NCI-H2081 (cell line): ENCODE measurements at places on chromosomes 5 and 9.

DNA sequence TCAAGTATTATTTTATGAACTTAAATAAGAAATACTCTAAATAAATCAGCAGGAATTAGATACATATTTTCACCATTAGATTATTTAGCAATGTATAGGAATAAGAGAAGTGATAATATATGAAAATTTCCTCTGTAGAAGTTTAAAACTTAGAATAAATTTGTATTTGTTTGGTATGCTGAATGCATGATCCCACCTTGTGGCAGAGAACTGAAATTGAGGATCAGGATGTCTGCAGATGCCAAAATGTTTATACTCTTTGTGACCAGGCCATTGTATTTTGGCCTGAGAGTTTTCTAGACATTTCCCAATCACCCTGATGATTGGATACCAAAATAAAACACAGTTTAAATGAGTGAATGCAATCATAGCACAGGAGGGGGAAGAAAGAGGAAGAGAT lies 6.3 kb downstream of the TYRP1 start:
- no peak for DNase-seq

DNA sequence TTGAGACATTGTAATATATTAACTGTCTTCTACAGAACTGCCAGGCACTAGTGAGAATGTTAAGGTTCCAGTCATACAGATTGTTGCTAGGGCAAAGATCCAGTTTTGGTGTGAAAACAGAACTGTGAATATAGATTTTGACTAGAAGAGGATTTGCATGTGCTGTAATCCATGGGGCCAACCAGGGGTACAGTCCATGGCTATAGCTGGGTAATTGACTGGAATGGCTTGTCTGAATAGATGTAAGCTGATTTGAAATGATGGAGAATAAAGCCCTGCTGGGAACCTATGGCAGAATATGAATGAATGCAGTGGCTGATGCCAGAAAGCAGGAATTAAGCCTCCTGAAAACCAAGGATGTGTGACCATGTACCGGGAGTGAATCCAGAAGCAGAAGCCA lies 748.5 kb upstream of the CDH10 start:
- DNase-seq: peak; percentile 37

GRCh38 chr5:5770825-5771224 lies 348.3 kb downstream of the ICE1 start:
- DNase-seq: no peak

- no peak for DNase-seq
These were observed 56.3 kb upstream of the GPBP1 start for GRCh38 chr5:57117596-57117995.

DNA sequence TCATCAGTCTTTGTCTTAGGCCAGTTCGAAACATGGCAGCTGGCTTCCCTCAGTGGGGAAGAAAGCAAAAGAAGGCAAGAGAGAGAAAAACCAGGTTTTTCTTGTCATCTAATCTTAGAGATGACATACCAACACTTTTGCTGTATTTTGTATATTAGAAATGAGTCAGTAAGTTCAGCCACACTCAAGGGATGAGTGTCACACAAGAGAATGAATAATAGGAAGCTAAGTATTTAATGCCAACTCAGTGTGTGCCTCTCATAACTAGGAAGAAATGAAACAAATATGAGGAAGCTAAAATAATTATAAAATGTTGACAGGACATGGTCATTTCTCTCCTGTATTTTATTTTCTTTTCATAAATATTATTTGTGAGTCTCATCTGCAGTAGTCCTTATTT lies 65.3 kb downstream of the CDH12 start:
- DNase-seq: no peak

GRCh38 chr9:137279741-137280473 lies 2.4 kb downstream of the TOR4A start:
- no peak for DNase-seq

DNA sequence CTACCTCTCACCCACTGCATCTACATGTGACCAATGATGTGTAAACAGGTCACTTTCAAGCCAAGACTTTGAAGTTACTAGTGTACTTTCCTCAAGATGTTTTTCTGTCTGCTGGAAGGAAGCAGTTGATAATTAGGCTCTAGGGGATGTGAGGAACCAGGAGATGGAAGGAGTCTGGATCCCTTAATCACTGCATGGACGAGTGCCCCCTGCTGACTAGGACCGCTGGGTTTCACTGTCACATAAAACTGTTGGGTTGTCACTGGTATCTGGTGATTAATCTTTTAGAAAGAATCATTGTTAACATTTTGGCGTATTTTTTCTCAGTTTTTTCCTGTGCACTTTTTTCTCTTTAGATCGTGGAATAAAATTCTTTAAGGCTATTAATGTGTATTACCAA lies 79.5 kb downstream of the SREK1 start:
- DNase-seq: no peak

GRCh38 chr9:1939466-1939865 lies 75.7 kb upstream of the SMARCA2 start:
- DNase-seq: no peak

- DNase-seq: peak; percentile 9
These were observed 18.7 kb upstream of the RNF130 start for GRCh38 chr5:180090098-180090768.

GRCh38 chr5:178216088-178216534 lies 11.8 kb downstream of the HNRNPAB start:
- no peak for DNase-seq

GRCh38 chr9:127976498-127976897 lies 4.3 kb downstream of the EEIG1 start:
- DNase-seq: peak; percentile 94
